CD4-positive, alpha-beta T cell treated with Interleukin-15 for 4 hours (primary cell): ENCODE measurements at places on chromosomes 3 and 15.

- peak; percentile 47 for DNase-seq
Observed at GRCh38 chr3:95705786-95706418, 1108.5 kb upstream of the EPHA6 start.

GRCh38 chr3:140062461-140062860, 127.5 kb downstream of the CLSTN2 start:
- no peak for DNase-seq

DNA sequence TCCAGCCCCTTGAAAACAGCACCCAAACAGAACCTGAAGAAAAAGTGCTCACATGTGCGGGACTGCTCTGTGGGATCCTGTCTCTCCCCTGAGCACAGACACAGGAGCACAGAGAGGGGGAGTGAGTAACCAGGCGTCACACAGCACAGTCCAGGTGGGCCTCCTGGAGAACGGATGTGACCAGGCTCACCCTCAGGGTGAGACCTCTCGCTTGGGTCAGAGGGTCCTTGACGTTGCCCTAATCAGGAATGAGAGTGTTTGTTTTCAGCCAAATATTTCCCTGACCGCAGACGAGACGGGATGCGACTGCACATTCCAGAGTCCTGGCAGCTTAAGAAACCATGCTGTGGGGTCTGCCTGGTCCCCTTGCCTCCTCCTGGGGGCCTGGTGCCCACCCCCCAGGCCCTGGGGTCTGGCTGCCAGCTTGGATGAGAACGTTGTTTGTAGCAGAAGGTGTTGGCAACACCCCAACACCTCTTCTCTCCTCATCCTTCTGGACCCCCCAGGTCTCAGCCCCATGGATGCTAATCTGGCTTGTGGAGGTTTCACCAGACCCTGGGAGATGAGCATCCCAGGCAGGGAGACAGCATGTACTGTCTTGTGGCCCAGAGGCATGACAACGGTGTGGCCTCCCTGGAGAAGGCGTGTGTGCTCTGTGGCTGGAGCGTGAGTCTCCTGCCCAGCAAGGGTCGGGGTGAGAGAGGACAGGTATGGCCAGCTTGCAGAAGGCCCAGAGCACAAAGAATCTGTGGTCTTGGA, 42.1 kb upstream of the SLC6A6 start:
- no peak for DNase-seq

GRCh38 chr3:10253731-10254130, 5.5 kb downstream of the TATDN2 start:
- no peak for DNase-seq

- DNase-seq = no peak
Observed at GRCh38 chr3:15258720-15259119, 52.7 kb downstream of the CAPN7 start.

GRCh38 chr3:81048058-81048665, 713.3 kb downstream of the GBE1 start:
- no peak for DNase-seq

- no peak for DNase-seq
Observed at GRCh38 chr3:153130312-153130977, 31.6 kb upstream of the RAP2B start.

GRCh38 chr3:152292366-152292765, 23.6 kb downstream of the MBNL1 start:
- no peak for DNase-seq

GRCh38 chr3:47782446-47783308, 984 bp upstream of the SMARCC1 start:
- no peak for DNase-seq

DNA sequence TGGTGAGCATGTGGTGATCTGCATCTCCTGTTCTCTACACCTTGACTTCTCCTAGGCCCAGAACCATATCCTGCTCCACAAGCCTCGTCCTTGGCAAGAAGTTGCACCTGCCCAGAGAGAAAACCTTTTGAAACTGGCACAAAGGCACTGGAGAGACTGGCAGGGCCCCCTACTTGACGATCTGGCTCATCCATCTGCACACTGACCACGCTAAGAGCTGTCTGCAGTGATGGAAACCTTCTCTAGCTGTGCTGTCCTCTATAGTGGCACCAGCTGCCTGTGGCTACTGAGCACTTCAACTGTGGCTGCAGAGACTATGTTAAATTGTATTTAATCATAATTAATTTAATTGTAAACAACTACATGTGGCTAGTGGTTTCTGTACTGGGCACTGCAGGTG, 26.2 kb upstream of the SRP14 start:
- DNase-seq = no peak

DNA sequence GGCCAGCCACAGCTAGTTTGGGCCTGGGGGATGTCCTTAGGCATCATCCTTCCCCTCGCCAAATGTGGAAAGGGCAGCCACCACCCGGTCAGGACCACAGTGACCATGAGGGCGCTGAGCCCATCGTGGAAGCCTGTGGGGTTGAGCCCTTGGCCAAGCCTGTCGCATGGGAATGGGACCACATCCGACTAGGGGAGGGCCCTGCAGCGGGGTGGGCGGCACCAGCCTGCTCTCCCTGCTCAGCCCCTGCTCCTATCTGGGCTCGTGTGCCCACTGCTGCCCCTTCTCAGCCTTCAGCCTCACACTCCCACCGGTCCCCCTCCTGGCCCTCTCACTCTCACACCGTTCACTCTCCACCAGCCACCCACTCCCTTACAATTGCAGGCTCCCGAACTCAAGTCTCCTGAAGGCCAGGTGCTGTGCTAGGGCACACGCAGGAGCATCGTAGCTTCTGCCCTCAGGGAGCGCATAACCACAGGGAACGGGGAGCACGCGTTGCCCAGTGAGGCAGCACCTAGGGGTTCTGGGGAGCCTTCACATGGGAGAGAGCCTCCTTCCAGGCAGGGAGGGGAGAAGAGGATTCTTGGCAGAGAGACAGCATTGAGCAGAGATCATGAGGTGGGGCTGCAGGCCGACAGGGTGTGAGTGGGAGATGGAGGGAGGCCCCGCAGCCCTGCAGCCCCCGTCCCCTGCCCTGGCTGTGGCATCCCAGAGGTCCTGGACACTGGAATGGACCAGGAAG, 26.1 kb downstream of the LOXL1 start:
- no peak for DNase-seq

- no peak for DNase-seq
Observed at GRCh38 chr3:18246336-18247060, 178.6 kb downstream of the SATB1 start.

GRCh38 chr3:177686671-177687070, 489.4 kb upstream of the TBL1XR1 start:
- DNase-seq = no peak

DNA sequence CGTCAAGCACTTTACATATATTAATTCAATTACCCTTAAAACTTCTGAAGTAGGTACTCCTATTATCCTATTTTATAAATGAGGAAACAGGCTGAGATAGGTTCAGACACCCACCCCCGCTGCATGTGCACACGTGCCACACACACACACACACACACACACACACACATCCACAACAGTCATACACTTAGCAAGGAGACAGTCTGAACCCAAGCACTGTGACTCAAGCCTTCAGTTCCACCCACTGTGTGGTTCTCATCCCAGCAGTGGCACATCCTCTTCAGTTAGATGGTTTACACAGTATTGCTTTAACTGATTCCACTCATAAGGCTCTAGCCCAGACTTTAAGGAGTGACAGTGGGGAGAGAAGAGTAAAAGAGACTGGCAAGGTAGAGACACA, 91.1 kb upstream of the FGF7 start:
- no peak for DNase-seq

- DNase-seq = peak; percentile 58
Observed at GRCh38 chr15:90902840-90903732, at the start of gene MAN2A2. Gene MAN2A2 (plus strand): TSS chr15:90903302. CDS start chr15:90904208, 906 bp downstream.

DNA sequence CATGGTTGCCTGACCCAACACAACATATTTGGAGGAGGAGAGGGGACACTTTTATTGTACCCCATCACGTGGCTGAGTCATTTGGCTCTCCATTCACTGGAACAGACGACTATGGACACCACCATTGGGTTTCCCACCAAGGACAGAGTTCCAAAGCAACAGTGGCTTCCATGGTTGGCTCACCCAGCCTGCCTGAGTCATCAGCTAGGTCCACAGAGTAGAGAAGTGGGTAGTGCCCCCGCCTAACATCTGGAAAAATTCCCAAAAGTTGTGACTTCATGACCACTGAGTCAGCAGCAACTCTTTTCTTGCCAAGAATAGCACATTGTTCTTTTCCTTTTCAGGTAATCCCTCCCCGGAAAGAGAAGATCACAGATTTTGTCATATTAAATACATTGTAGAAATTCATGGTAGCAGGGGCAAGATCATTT, 3.0 kb upstream of the PPP1R2 start:
- DNase-seq = no peak

DNA sequence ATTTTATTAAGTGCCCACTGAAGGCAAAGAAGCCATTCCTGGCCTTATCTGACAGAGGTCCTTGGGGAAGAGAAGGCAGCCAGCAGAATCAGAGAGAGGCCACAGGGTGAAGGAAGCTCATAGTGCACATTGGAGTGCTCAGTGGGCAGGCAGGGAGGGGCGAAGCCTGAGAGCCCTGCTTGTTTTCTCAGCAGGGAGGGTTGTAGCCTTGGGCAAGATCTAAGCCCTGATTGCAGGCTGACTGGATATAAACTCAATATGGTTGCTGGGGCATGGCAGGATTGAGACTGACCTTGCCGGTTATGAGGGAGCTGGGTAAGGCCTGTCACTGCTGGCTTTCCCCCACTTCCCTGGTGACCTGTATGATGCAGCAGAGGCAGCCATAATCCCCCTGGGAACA, 7.5 kb upstream of the IGSF11 start:
- no peak for DNase-seq

- no peak for DNase-seq
Observed at GRCh38 chr3:71045917-71046282, 537.6 kb downstream of the FOXP1 start.

DNA sequence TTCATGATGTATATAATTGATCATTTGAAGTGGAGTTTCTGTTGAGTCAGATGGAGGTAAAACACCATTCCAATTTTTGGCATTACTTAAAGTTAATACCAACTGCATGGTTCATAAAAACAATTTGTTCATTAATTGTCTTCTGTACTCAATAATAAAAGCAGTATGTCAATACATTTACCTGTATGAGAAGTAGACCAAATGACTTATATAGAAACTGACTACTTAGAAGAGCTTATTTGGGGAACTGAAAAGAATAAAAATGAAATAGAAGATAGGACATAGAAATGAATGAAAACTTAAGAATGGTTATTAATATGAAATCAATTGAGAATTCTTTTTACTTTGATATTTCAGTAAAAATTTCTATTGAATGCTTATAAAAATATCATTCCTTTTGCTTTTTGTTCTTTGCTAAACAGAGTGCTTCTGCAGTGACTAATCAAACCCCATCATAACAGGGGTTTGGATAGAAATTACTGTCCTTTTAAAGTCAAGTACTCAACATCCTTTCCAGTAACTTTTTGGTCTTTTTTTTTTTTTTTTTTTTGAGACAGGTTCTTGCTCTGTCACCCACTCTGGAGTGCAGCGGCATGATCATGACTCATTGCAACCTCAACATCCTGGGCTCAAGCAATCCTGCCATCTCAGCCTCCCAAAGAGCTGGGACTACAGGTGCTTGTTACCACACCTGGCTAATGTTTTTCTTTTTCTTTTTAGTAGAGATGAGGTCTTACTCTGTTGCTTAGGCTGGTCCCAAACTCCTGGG, 6.5 kb upstream of the CRYBG3 start:
- peak; percentile 54 for DNase-seq

DNA sequence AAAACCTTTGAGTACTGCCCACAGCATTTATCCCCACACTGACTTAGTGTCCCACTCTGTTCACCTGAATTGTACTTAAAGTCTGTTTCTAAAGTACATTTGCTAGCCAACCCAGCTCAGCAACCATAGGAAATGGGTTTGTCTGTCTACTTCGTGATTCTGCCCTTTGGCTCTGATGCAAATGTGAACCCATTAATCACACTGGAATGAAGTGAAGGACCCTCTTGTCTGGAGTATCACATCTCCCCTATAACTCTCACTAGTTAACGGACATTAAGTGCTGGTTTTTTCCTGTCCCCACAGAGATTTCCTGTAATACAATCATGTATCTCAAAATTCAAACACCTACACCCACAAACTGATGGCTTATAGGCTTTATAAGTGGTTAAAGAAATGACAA, 20.5 kb downstream of the EID1 start:
- no peak for DNase-seq

DNA sequence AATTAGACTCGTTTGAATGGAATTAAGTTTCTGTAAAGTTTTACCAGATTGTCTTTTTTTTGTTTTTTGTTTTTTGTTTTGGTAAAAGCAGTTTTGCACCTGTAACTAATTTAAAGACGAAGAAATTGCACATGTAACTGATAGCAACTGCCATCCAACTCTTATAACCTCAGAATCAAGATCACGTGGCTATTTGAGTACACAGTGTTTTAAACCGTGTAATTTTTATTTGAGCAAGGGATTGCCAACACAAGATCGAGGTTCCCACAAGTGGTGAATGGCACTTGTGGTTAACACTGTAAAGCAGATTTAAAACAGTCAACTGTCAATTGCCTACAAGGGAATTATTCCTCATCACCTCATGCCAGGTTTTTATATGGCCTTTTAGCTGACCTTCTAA, 67.3 kb downstream of the PPARG start:
- no peak for DNase-seq

GRCh38 chr3:56364665-56365064, 103.6 kb downstream of the ERC2 start:
- DNase-seq = no peak

DNA sequence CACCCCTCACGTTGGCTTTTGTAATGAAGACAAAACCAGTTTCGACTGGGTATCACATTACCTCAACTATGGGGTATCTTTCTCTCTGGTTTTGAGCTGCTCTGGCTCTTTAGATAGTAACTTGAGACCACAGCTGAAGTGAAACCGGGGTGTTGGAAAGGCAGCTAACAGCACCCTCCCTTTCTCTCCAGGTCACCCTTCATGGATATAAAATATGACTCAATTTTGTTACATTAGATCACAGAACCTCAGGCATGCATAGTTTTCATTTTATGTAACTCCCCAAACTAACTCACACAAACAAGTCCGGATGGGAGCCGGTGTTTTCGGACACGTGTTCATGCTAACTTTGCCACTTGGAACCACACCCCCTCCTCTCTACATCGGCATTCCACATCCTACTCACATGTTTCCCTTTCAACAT, 90.7 kb downstream of the NR2F2 start:
- no peak for DNase-seq

- DNase-seq = no peak
Observed at GRCh38 chr3:47423548-47424145, 42.8 kb downstream of the PTPN23 start.

GRCh38 chr3:63331520-63331919, 53.4 kb downstream of the SYNPR start:
- no peak for DNase-seq

GRCh38 chr3:176692199-176692965, 504.9 kb downstream of the TBL1XR1 start:
- DNase-seq = no peak

DNA sequence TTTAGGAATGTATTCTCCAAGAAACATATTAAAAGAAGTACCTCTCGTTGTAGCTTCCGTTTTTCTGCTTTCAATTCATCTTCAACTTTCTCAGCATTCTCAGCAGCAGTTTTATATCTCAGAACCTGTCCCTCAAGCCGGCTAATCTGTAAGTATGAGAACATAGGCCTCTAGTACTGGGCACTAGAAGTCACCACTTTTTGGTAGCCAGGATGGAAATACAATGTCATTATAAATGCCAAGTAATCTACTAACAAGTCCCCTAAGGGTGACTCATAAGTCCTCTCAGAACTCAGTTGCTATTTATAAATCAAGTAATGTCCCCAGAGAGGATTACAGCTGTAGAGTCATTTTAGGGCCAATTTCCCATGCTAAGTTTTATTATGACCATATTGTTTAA, 61.1 kb downstream of the MLH1 start:
- DNase-seq = no peak

GRCh38 chr15:64667736-64668161, 107.6 kb downstream of the RBPMS2 start:
- DNase-seq = no peak

GRCh38 chr15:25900901-25901300, 37.8 kb upstream of the ATP10A start:
- no peak for DNase-seq
